ENCODE measurements at places on chromosomes 1 and 21.

DNA sequence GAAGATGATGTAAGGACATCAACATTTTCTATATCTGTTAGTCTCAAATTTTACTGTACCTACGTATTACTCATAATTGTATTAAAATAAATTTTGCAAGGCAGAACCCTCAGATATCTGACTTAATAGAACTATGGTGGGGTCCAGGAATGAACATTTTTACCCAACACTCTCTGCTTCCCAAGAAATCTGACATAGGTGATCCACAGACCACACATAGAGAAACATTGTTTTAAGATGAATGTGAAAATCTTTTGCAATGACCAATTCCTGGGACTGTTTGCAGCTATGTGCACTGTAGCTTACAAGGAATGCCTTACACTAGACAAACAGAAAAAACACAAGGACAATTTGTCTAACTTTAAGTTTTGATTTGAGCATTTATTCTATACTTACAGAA lies 645.6 kb upstream of the ADGRL2 start:
- DNase-seq: peak; percentile 64

GRCh38 chr21:35149698-35150097 lies 100.6 kb upstream of the RUNX1 start:
- DNase-seq: no peak

DNA sequence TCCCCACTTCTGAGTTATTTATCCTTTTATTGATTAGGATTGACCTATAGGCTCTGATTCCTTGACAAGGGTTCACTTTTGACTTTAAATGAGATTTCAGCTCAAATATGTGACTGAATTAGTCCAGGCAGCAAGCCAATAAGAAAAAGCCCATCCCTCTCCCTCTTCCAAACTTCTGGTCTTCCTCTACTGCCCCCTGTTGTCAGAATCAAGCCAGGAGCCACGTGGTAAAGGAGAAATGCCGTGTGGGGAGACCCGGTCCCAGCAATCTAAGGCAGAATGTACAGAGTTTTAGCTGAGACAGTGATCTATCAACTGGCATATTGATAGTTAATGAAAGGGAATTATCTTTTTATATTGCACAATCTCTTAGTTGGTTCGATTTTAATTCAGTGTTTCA lies 5.2 kb downstream of the ADAMTS5 start:
- DNase-seq: no peak

GRCh38 chr1:56416495-56416894 lies 162.9 kb downstream of the PLPP3 start:
- DNase-seq: no peak

GRCh38 chr21:35136586-35137219 lies 87.6 kb upstream of the RUNX1 start:
- DNase-seq: peak; percentile 71

DNA sequence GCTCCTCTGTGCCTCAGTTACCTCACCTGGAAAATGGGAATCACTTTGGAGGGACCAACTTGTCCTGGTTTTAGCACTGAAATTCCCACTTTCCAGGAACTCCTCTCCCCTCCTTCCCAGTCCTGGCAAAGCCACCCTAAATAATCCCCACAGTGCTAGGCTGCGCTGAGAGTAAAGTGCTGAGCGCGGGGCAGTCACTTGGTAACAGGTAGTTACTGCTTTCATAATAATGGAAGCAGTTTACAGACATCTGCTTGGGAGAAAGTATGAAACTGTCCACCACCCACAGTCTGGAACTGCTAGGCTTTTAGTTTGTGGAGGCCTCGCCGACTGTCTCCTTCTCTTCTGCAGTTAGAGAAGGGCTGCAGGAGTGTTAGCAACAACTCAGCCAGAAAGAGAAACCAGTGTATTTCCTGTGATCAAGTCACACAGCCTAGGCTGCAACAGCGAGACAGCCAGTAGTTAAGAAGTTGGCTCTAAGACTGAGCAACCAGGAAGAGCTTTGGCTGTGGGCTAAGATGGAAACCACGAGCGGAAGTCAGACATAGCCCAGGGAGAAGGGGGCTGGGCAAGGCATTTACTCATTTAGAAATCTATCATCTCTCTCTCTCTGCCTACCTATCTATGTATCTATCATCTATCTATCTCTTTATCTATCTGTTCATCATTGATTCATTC lies 30.8 kb upstream of the ABCG1 start:
- DNase-seq: no peak

DNA sequence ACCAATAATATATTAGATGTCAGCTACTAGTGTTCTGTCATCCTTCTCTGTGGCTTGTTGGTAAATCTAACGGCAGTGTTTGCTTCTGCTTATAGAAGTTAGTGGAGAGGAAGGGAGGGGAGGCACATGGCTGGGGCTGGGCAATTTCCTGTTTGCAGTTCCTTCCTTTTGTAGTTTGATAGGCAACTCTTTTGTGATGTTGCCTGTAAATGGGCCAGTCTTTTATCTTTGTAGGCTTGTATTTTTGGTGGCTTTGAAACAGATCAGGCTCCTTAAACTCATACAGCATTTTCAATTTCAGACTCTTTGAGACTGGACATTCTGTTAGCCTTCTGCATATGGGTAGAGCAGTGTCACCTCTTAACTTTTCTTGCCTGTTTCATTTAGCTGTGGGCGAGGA lies 48.1 kb downstream of the CDC14A start:
- DNase-seq: no peak

GRCh38 chr1:19455353-19455752 lies 30.0 kb downstream of the CAPZB start:
- DNase-seq: no peak

DNA sequence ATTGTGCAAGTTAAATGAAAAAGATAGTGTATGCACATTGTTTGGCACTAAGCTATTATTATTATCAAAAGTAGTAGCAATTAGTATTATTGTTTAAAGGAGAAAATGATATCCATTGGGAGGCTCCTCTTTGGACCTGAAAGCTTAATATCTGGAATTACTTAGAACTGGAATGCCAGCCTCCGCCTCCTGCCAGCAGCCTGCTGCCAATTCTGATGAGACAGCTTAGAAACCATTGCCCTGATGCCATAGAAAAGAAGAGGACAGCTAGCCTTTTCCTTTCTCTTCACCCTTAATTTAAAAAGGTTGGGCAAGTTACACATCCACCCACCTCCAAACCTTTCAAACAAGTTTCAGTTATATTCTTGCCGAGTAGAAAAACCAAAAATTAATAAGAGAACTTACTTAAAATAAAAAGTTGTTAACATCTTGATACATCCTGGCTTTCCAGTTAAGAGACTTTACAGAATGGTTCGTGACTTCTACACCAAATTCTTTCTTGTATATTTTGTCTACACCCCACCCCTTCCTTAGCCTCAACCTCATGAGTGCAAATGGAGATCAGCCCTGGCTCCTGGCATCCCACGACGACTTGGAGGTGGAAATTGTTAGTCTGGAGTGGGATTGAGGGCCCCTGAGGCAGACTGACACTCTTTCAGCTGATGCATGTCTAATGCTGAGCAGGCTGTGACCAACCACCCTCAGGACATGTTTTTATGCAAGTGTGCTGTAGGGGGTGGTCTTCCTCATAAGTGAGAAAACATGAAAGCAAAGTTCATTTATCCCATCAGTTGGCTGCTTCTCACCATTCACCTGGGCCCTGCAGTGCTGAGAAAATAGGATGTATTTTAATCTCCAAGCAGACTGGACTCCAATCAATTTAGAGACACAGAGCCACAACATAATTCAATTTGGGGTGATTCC lies 120.6 kb downstream of the KCNJ15 start:
- DNase-seq: no peak

DNA sequence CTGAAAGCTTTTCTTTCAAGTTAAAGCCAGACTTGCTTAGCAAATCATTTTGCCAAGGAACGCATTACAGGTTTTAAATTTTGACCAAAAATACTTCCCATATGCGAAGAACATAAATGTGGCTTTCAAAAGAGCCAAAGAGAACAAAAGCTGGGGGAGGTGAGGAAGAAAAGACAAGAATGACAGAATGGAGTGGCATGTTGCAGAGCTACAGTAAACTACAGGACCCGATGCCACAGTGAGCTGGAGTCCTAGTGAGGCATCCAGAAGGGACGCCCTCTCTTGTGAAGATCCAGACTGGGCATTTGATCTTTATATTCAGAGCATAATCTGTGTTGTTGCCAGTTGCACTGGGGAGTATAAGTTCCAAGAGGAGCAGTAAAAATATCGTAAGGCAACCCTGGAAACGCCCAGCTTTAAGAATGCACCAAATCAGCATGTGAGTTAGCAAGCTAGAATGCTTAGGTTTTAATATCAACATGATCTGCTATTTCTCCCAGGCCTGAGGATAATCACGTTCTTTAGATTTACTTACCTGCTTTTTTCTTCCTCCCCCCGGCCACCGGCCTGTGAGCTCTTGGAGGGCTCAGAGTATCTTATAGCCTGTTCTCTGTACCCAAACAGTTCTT lies 48.4 kb upstream of the HOOK1 start:
- DNase-seq: no peak

DNA sequence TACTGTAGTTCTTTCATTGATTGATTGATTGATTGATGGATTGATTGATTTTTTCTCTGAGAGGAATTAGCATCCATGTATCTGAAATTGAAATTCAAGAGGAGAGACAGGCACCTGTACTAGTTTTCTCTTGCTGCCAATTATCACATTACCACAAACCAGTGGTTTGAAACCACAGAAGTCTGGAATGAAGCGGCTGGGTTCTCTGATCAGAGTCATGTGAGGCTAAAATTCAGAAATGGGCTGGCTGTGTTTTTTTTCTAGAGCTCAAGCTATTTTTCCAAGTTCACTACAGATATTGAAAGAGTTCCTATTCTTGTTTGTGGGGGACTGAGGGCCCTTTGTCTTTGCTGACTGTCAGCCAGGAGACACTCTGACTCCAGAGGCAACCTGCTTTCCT lies 10.0 kb downstream of the NBPF3 start:
- no peak for DNase-seq

- no peak for DNase-seq
Observed at GRCh38 chr1:195979646-195980045, 628.6 kb downstream of the KCNT2 start.

DNA sequence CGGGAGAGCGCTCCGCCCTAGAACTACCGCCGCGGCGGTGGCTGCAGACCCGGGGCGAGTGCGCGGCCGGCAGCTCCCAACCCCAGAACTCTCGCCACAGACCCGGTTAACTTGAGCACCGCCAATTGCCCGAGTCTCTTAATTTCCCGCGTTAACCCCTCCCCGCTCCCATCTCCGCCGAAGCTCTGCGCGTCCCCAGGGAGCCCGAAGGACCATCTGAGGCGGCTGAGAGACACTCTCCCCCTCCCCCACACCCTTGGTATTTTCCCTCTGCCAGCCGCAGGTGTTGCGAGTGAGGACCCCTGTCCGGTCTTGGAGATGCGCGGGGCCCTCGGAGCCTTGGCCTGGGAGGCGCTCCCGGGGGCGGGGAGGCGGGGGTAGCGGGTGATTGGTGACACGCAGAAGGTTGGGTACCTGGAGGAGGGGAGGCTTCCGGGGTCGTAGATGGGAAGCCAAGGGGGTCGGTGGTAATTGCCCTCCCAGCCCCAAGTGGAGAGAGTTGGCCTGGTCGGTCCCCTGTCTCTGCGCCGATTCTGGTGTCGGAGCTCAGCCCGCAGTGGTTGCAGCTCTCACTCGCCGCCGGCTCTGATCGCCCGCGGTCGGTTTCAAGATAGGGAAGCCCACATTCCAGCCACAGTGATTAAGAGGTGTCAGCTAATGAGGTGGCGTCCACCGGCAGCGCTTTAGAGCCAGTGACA lies 858 bp upstream of the SUSD4 start:
- DNase-seq: no peak

DNA sequence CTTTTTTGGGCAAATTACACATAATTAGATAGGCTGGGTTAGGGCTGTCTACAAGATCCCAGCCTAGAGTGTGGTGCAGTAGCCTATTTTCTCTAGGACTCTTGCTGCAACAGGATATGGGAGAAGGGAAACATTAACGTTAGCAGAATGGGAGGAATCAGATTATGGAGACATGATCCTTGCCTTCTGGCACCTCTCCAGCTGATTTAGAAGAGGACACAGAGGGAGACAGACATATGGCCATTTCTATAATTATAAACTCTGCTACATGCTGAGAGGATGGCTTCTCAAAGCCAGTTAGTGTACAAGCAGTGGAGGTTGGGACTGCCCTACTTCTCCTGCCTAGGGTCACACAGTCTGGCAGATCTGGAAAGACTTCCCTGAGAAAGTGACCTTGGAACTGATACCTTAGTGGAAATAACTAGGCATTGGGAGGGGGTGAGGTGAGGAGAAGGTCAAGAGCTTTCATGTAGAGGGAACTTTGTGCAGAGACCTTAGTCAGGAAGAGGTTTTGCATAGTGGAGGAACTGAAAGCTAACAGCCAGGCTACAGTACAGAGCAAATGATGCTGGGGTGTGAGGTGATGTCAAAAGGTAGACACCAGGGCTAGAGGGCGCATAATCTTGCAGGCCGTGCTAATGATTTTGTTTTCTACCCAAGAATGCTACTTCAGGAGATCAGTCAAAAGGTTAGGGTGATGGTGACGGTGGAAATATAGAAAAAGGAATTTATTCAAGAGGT lies 1.2 kb upstream of the CD1D start:
- no peak for DNase-seq

DNA sequence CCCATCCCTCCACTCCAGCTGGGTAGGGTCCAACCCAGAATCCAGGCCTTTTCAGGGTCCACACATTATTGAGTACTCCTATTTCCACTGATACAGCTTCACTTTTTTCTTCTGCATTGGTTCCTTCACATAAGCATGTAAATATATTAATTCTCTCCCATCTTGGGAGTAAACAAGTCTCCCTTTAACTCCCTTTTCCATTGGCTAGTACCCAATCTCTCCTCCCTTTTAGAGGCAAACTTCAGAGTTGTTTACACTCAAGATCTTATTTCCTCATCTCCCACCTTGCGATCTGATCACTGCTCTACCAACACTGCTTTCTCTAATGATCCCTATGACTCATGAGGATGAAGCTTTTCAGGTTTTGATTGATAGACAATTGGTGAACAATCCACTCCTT lies 20.3 kb downstream of the DMAP1 start:
- DNase-seq: no peak

GRCh38 chr1:234931404-234931973 lies 197.1 kb downstream of the TOMM20 start:
- no peak for DNase-seq

- DNase-seq: no peak
Observed at GRCh38 chr1:55316947-55317662, 101.9 kb upstream of the USP24 start.

DNA sequence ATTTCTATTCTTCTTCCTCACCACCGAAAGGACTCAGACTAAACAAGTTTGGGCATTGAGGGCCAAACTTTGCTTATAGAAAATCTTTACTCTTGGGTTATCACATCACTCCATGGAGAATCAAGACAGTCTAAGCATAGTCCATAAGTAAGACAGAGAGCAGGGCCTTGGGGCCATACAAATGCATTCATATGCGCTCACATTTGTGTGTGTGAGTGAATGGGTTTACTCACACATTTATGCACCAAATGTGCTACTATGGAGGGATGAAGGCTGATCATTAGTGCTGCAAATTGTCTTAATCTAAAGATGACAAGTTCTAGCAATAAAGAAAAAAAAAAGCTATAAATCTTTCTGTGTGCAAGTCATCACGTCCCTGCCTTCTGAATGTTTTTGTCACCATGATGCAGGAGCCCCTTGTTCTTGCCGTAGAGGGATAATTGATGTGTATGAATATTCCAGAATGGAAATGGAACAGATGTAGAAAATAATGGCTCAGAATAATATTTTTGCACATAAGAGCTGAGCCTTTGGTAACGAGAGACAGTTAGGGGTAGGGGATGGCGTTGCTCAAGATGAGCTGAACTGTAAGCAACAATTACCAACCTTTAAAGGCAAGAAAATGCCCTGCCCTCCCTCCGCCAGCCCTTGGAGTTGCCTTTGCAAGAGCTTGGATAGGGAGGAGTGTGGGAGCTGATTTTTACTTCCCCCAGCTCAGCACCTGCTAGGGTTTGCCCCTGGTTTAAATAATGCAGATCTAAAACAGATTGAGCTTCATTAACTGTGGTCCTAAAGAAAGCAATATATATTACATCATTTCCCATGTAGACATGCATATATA lies 52.3 kb upstream of the IKBKE start:
- DNase-seq: no peak
